Large intestine (tissue), 12 donors: ENCODE measurements at places on chromosomes 4 and X.

DNA sequence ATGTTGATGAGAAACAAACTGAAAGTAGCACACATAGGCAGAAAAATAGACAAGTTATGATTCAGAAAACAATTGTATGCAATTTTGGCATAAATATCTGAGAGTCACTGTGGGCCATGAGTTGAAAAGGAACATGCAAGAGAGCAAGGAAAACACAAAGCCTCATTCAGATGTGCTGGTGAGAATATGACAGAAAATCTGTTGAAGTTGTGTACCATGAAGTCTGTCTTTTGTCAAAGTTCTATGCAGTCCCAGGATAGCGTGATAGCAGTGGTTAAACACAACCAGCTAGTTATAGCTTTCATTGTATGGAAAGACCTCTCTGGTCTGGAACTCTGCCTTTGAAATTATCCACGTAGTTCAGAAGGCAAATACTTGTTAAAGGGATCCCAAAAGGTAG, 53.0 kb downstream of the TMEM154 start:
- DNase-seq = no peak

DNA sequence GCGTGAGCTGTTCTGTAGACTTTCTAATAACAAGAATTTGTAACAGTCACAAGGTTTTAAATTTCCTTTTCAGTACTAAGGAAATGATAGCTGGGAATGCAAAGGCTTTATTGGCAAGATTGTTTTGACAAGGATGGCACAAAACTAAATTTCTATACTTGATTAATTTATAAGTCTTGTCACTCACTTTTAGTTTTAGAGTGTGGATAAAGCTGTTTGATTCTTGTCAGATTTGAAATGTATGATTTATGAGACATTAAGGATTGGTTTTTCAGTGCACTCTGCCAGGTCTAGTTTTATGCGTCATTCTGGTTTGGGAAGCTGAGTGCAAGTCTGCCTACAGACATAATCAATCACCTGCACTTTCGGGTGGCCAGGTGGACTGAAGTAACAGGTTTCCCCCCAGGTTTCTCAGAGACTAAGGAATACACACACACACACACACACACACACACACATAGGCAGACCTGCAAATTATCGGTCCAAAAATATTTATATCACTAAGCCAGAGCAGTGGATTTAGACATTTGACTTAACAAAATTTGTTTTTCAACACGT, 9.3 kb downstream of the FHL1 start:
- DNase-seq = no peak

DNA sequence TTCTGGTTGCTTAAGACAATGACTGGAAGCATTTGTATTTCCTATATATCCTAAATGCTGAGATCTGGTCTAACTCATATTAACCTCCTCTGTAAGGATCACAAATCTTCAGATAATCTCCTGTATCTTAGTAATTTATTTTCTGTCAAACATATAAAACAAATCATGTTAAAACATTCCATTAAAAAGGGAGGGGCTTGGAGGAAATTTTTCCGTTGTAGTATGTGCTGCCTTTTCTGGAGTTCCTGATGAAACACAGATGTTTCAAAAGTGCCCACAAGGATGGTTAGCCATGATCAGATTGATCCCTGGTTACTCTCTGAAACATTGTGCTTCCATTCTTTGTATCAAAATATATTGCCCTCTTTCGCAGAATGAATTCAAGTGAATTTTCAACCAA, 182.1 kb downstream of the TENM3 start:
- no peak for DNase-seq

GRCh38 chr4:102627831-102628523, 126.8 kb downstream of the NFKB1 start:
- DNase-seq = no peak

- no peak for DNase-seq
Measured at GRCh38 chrX:45735571-45735970, 534.9 kb upstream of the DIPK2B start.

DNA sequence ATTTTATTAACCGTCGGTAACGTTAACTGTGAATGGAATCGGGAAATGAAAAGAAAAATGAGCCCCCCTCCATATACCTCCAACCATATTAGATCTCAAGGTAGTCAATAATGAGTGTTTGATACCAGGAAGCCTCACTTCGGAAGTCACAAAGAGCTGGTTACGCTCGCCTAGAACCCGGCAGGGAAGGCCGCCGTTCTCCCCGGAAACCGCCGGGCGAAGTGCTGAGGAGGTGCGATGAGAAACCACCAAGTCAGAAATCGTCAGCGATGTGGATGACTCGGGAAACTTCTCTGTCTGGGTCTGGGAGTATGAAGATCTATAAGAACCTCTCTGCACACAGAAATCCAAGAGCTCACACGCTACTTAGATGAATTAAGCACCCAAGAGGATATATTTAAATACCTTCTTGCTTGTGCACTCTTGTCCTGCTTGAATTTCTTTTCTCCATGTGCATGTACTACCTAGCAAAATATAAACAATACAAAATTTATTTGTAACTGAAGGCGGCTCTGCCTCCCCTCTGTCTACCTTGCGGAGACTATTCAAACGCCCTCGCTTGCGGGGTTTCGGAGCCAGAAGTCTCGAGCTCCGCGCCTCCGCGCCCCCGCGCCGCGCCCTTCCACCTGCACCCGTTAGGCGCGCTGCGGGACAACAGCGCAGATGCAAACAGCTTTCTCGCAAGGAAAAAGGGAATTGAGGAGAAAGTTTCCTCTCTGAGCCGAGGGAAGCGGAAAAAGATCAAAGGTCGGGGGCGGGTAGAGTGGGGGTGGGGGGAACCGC, 17.8 kb downstream of the NKX6-1 start:
- DNase-seq = peak; percentile 5

GRCh38 chr4:11155208-11155867, 273.4 kb downstream of the HS3ST1 start:
- no peak for DNase-seq

DNA sequence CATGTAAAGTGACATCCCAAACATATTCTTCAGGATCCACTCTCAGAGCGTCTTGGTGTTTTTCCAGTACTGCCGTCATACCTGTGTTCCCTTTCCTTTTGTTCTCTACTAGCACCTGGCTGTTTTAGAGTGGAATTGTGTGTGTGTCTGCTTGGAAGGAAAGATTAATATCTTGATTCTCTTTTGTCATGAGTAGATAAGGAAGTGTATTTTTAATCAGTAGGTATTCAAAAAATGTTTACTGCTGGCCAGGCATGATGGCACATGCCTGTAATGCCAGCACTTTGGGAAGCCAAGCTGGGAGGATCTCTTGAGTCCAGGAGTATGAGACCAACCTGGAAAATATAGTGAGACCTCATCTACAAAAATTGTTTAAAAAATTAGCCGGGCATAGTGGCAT, 198.8 kb downstream of the CBR4 start:
- DNase-seq = no peak

DNA sequence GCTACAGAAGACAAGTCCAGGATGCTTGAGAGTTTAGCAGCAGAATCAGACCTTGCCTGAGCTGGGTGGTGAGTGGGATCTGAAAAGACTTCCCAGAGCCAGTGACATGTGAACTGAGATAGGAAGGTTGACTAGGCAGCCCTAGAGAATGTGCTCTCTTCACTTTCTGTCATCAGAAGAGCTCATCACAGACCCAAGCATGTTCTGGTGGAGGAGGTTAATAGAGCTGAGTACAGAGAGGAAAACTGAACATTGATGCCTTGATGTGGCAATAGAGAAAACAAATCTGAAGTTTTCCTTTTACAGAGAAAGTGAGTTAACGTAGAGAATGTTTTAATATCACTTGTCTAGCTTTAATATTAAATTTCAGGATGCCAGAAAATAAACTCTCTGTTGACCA, 17.1 kb downstream of the ADGRL3 start:
- DNase-seq = no peak

DNA sequence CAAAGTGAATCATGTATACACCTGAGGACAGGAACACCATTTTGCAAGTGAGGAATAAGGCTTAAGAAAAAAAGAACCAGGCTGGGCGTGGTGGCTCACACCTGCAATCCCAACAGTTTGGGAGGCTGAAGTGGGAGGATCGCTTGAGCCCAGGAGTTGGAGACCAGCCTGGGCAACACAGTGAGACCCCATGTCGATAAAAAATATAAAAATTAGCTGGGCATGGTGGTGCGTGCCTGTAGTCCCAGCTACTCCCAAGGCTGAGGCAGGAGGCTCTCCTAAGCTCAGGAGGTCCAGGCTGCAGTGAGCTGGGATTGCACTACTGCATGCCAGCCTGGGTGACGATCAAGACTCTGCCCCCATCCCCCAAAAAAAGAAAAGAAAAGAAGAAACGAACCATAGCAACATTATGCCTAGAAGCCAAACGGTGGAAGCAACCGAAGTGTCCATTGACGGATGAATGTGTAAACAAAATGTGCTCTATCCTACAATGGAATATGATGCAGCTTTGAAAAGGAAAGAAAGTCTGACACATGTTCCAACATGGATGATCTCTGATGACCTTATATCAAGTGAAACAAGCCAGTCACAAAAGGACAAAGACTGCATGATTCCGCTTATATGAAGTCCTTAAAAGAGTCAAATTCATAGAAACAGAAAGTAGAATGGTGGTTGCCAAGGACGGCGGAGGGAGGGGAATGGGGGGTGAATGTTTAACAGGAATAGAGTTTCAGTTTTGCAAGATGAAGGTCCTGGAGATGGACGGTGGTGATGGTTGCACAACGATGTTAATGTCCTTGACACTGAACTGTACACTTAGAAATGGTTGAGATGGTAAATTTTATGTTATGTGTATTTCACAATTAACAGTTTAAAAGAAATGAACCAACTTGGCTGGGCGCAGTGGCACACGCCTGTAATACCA, 8.6 kb upstream of the KIAA0232 start:
- peak; percentile 79 for DNase-seq

GRCh38 chr4:149292425-149293007, 523.1 kb downstream of the IQCM start:
- DNase-seq = no peak

- DNase-seq = no peak
Measured at GRCh38 chr4:41428601-41429279, 109.2 kb upstream of the LIMCH1 start.

- DNase-seq = no peak
Measured at GRCh38 chr4:143356493-143356892, 19.8 kb downstream of the GAB1 start.

DNA sequence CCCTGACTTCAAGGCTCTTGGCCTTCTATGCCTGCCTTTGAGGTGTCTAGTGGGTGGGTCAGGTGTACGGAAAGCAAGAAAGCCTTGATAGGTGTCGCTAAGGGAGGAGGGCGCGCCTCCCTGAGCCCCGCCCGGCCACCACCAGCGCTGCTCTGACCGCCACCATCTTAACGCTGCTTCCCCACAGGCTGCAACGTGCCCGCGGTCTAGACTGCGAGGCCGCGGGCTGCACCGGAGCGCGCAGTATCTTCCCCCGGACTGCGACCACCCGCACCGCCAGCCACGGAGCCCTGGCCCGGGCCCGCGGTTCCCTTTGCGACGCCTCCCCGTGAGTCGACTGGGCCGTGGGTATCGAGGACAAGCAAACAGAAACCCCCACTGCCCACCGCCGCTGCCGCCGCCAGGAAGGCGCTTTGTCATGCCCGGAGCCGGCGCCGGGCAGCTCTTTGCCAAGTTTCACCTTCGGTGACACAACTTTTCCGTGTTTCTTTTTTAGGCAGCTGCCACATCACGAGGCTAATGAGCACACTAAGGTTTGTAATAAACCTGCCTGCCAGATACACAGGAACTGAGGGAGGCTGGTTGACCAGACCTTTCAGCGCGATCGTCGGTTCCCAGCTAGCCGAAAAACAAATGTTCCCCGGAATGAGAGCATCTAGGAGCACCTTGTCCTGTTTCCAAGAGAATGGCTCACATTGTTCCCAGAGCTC, 335.8 kb upstream of the F9 start:
- no peak for DNase-seq

- peak; percentile 1 for DNase-seq
Measured at GRCh38 chr4:95599777-95600400, 51.1 kb upstream of the UNC5C start.

DNA sequence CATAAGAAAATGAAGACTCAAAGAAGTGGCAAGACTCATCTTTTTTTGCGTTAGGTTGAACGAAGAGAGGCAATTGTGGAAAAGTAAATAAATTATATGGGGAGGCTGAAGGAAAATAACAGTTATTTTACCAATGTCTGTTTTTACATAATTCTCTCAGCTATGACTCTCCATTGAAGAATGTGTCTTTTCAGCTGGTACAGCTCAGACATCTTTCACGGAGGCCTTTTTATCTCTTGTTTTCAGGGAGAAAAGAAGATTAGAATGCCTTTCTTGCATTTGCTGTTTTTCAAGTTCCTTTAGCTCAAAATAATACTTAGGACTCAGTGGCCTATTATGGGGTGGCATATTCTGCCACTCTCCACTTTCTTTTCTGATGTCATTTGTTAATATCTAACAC, 153.0 kb downstream of the ADAM29 start:
- no peak for DNase-seq

GRCh38 chr4:147056940-147057610, 111.4 kb upstream of the TTC29 start:
- no peak for DNase-seq

- peak; percentile 87 for DNase-seq
Measured at GRCh38 chr4:143558823-143559756, 45.6 kb downstream of the SMARCA5 start.

DNA sequence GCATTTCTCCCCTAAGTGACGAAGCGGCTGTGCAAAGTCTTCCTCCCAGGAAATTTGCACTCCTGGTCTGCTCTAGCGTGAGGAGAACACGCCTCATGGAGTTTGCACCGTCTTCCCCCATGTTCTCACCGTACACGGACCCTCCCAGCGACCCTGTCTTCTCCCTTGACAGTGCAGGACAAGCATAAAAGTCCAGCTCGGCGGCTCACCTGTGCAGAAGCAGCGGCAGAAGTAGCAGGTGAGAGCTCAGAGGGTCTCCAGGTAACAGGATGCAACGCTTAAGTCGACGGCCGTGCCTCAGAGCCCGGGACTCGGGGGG, 314 bp downstream of the P2RY8 start:
- no peak for DNase-seq

- no peak for DNase-seq
Measured at GRCh38 chr4:11408233-11408967, 20.3 kb downstream of the HS3ST1 start.

DNA sequence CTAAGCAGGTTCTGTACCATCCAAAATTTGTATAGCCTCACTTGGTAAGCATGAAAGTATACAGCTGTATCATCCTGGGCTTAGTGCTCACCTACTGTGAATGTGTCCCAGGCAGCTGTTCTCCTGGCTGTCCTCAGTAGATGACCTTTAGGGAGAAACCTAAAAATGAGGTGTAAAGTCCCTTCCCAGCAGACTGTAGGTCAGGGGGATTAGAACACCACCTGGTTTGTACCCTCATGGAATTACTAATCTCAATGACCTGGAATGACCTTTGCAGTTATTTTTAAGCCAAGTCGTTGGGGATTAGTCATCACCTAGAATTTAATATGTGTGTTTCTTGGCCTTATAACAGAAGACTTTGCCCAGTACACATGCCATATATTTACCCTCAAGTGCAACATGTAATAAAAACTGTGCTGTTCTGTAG, 39.1 kb upstream of the MBTPS2 start:
- DNase-seq = no peak

GRCh38 chrX:51641421-51642021, 22.8 kb upstream of the CENPVL3 start:
- no peak for DNase-seq

DNA sequence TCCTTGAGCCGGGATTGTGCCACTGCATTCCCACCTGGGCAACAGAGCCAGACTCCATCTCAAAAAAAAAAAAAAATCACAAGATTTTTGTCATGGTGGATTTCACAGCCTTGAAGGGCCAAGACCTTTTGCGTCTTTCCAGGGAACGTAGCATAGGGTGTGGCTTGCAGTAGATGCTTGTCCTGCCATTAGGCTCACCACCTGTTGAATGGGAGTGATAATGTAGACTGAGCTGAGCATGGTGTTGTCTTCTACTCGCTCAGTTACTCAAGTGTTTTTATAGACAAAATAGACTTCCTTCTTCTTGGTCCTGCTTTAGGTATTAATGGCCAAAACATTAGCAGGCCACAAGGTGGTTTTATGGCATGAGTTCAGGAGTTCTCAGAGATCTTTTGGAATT, 40.8 kb downstream of the JADE1 start:
- DNase-seq = no peak
